Osteocyte (in vitro differentiated cells): ENCODE measurements at places on chromosomes 3 and 15. TPM values are rescaled to one million over a fixed set of nuclear protein-coding genes. Genes with fewer than 3 reads are reported as not detected.

GRCh38 chr3:176739159-176739558, 458.1 kb downstream of the TBL1XR1 start:
- DNase-seq: no peak

DNA sequence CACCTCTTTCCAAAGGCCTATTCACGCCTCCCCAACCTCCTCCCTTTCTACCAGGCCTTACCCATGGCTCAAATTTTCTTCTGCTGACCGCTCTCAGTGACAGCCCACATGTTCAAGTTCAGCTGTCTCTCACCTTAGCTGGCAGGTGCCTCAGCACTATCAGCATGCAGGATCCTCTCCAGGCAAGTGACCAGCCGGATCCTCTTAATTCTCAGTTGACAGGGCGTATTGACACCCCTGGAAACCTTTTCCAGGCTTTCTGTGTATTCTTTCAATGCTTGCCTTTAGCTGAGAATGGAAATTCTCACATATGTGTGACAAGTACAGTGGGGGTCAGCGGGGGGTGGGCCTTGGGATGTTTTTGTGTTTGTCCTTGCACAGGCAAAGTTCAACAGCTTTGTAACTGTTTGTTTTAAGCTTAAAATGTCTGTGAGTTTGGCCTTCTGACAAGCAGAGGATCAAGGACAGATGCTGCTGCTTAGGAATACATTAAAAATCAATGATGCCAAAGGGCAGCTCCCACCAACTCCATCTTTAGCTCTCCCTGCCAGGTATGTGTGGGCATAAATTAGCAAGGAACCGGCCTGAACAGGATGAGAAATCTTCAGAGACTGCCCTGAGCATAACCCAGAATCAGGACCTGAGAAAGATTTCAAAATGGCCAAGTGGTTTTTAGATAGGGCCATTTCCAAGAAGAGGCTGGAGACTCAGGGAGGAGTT, 17.4 kb upstream of the BDH1 start:
- DNase-seq: no peak

DNA sequence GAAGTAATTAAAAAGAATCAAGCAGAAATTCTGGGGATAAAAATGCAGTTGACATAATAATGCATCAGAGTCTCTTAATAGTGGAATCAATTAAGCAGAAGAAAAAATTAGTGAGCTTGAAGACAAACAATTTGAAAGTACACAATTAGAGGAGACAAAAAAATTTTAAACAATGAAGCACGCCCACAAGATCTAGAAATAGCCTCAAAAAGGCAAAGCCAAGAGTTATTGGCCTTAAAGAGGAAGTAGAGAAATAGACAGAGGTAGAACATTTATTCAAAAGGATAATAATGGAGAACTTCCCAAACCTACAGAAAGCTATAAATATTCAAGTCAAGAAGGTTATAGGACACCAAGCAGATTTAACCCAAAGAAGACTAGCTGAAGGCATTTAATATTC, 113.3 kb downstream of the TBC1D2B start:
- DNase-seq: no peak

DNA sequence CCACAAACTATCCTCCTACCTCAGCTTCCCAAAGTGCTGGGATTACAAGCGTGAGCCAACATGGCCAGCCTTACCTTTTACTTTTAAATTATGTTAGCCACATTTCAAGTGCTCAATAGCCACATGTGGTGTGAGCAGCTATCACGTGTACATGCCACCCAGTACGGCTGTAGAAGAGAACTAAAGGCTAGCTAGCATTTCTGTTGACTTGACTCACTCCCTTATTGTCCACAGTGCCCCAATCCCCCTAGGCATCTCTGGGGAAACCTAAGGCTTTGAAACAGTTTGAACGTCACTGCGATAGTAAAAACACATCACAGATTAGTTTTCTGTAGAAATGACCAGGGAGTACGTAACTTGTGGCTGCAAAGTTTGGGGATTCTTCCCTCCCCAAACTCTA, 12.0 kb downstream of the C15orf40 start:
- peak; percentile 23 for DNase-seq

- DNase-seq: no peak
Observed at GRCh38 chr3:142180761-142181362, 31.5 kb upstream of the TFDP2 start.

- DNase-seq: peak; percentile 79
Observed at GRCh38 chr3:141278196-141279076, 46.8 kb downstream of the PXYLP1 start.

- DNase-seq: no peak
Observed at GRCh38 chr3:120470870-120471269, 20.1 kb upstream of the FSTL1 start.

DNA sequence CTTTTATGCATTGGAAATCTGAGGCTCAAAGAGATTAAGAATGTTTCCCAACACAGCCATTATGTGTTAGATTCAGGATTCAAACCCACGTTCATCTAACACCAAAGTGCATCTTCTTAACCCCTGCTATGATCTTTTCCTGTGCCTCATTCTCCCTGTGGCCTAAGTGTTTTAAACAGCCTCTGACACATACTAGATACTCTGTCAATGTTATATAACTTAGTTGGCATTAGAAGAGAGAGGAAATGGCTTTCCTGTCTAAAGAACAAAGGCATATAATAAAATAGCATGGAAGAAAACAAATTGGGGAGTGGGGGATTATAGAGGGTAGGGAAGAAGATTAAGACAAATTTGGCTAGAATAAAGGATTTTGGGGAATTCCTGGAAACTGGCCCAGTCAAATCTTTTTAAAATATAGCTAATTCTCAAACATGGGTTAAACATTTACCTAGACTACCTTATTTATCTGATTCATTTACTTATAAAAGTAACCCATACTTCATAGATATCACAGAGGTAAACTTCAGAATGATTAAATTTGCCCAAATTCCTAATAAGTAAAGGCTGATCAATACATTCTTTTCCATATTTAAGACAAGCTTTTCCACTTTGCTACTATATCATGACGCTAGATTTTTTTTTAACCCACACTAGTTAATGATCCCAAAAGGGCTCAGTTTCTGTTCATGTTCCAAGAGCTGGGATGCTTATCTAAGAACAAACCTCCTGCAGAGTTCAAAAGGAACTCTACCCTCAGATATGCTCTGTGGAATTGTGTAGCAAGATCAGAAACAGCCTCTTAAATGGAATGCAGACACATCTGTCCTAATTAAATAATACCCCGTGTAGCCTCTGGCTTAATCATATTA, 122.9 kb upstream of the PTPRG start:
- DNase-seq: no peak

DNA sequence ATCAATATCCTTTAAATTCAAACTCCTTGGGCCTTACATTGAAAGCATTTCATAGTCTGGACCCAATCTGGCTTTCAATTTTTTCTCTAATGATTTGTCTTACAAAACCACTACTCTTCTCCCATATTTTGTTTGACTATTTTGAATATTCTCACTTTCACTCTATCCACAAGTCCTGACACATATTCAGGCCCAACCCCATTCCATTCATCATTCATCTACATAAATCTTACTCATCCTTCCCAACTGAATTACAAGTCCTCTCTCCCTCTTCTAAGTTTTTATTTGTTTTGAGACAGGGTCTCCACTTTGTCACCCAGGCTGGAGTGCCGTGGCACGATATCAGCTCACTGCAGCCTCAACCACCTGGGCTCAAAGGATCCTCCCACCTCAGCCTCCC, 43.6 kb downstream of the TOP2B start:
- DNase-seq: no peak

- DNase-seq: no peak
Observed at GRCh38 chr3:126691765-126692164, 12.3 kb upstream of the CHCHD6 start.

- DNase-seq: no peak
Observed at GRCh38 chr3:98817547-98818041, 54.5 kb downstream of the ST3GAL6 start.

DNA sequence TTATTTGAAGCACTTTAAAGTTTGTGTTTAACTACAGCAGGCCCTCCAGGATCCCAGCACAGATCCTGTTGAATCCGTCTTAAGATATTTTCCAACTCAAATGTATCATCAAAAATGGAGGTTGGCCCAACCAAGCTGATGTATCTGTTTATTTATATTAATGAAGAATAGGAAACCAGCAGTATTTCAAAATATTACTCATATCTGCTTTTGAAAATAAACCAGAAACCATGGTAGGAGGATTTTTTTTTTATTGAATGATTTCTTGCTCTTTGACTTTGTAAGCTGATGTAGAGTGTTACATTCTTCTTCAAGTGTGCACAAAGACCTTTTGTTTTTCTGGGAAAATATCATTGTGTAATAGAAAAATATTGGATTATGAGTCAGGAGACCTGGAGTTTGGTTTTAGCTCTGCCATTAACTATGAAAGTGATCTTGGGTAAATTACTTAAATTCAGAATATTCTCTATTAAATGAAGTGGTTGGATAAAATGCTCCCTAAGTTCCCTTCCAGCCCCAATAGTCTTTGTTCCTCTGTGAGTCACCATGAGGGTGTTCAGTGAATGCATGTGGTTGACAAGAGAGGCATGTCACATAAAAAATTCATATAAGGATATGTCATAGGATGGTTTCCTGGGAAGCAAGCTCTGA, 221.3 kb upstream of the GAP43 start:
- DNase-seq: no peak

GRCh38 chr15:95715116-95715903, 615.2 kb upstream of the NR2F2 start:
- DNase-seq: no peak

Gene ISY1
- total RNA-seq: 42.2 and 42.6 TPM in 2 replicates

Gene TMEM212
- total RNA-seq: not detected in 2 replicates

Gene CHCHD6
- 13.1 and 13.9 TPM in 2 replicates for total RNA-seq

Gene ITGA11
- 1,149 and 1,161 TPM in 2 replicates for total RNA-seq

Gene FANCD2OS
- not detected in 2 replicates for total RNA-seq

Gene LRRN1
- 0.99 and 1.2 TPM in 2 replicates for total RNA-seq

Gene DNAH12
- total RNA-seq: 0.05 and 0.08 TPM in 2 replicates

Gene CD200R1
- total RNA-seq: not detected in 2 replicates

Gene TNNC1
- total RNA-seq: 0.60 TPM in 1 of 2 replicates, not detected in the other

Gene ASTE1
- 6.2 and 6.6 TPM in 2 replicates for total RNA-seq

Gene TGM5
- not detected in 2 replicates for total RNA-seq
